ENCODE measurements at places on chromosomes 13 and 19.

DNA sequence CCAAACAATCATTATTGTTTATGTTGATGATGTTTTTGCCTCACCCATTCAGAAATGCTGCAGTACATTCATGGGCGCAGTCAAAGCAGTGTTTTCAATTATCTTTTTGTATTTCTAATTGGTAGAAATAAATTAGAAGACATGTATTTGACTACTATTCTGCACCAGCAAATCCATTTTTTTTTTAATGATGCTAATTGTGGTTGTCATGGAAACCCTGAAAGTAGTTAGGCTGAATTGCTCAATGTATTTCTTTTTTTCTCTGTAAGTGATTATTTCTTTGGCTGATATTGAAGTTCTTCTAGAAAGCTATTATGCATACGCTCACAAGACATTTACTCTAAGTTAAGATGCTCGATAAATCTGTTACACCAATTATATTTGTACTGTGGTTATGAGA is 101.2 kb downstream of the RFC3 start:
- no peak for DNase-seq

- no peak for DNase-seq
Measured at GRCh38 chr19:5062799-5063198, 93.9 kb downstream of the KDM4B start.

- DNase-seq: peak; percentile 37
Measured at GRCh38 chr19:12733369-12734214, 892 bp downstream of the TRIR start.

DNA sequence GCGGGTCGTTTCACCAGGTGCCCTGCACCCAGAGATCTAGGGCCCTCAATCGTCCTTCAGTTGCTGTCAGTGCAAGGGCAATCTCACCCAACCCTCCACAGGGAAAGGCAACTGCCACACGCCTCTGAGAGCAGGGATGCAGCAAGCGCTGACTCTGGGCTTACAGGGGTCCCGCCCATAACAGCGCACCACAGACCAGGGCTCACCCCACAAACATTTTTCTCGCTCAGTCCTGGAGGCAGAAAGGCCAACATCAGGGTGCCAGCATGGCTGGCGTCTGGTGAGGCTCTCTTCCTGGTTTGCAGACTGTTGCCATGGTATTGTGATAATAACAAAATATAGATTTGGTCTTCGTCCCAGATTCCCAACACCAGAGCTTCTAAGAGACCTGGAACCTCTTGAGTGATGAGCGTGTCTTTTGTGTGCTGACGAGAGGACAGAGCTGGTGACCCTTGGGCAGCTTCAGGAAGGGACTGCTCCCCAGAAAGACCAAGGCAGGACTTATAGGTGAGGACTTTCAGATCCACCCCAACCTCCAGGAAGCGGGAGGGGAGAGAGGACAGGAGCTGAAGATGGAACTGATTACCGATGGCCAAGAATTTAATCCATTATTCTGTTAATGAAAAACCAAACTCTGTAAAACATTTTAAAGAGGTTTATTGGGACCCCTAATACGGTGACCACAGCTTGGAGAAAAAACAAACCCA is 51.3 kb downstream of the C13orf46 start:
- no peak for DNase-seq

- no peak for DNase-seq
Measured at GRCh38 chr19:38736036-38736412, 8.2 kb downstream of the CAPN12 start.

DNA sequence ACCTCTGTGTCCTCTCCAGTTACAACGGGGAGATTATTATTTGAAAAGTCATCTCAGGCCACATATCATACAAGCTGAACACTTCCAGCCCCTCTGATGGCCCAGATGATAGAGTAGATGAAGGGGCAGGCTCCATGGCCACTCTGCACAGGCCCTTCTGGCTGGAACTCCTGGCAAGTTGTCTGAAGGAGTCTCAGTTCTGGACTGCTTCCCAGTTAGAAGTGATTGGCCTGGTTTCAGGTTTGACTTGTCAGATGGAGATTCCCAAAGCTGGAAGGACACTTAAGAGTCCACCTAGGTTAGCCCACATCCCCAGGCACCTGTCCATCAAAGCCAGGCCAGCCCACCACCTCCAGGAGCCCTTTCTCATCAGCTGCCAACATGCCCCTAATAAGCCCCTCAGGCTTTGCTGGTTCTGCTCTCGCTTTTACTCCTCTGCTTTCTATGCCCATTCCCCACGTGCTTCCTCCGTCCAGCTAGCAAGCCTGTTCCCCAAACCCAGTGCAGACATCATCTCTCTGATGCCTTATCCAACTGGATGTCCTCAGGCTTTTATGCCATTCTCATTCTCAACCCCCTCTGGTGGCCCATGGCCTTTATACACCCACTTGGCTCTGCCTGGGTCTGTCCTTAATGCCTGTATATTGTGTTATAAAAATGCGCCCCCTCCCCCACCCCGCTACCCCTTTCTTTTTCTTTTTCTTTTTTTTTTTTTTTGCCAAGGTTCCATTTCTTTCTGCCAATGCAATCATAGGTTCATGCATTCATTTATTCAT is 56.5 kb downstream of the HSPH1 start:
- peak; percentile 12 for DNase-seq

DNA sequence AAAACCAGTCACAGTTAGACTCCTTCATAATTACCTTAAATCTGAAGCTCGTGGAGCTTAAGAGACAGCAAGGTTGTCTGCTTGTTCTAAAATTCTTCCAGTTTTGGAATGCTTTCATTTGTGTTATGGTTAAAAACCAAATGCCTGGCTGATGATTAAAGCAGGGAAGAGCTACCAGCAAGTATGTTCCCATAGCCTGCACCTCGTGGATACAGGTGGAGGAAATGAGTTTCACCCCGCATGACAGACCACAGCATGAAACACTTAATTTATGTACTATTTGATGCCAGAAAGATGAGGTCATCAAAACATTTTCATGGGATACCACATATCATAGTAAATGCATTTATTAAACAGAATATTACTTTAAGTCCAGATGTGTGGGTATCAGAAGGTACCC is 416 bp upstream of the DOCK9 start:
- no peak for DNase-seq

DNA sequence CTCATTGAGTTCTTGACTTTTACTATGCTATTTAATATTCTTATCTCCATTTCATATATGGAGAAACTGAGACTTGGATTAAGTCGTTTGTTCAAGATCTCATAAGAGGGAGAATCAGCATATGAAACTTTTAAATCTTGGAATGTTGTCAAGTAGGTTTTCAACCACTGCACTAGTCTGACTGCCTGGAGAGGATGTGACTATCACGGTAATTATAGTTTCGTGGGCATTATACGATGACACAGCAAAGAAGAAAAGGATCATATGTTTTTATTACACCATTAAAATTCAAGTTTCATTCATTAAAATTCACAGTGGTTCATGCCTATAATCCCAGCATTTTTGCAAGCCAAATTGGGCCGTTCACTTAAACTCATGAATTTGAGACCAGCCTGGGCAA is 555.2 kb downstream of the SLITRK1 start:
- no peak for DNase-seq

- DNase-seq: peak; percentile 61
Measured at GRCh38 chr13:74575729-74576125, 441.5 kb upstream of the KLF12 start.

DNA sequence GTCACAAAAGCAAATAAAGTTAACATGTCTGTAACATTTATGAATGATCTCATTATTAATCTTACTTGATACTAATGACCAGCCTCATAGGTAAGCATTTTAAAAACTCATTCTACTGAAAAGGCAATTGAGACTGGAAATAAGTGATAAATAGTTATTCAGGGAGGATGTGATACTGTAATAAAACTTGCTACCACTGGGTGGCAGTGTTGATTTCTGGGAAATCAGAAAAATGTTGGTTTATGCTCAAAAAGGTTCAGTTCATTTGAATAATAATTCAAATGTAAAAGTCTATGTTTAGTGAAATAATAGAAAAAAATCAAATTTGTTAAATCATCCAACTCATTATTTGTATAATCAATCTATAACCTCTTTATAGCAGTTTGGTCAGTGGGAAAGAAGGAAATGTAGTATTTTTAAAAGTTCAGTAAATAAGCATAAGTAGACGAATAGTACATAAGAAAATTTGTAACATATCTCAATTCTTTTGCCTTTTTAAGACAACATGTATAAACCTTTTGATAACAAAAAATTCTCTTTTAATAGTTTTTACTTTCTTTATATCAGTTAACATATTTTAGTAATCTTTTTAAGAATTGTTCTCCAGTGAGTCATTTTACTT is 9.6 kb downstream of the ABHD13 start:
- DNase-seq: peak; percentile 52

DNA sequence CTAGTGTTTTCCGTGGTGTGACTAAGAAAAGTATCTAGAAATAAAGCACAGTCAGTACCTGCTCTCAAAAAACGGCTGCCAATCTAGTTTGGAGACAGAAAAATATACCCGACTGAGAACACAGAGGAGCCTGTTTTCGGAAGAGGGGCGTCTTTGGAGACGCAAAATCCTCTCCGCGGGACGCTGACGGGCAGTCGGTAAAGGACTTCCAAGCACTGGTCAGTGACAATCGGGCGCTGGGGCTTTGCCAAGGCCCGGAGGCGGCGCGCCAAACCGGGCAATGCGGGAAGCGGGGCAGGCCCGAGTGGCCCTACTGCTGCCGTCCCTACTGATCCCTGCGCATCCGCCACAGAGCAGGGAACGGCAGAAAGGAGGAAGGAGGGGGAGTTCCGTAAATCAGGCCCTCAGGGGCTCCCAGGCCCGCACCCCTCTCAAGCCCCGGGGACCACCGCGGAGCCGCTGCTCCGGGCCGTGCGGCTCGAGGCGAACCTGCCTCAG is 588 bp upstream of the DPY19L3 start:
- DNase-seq: peak; percentile 47

DNA sequence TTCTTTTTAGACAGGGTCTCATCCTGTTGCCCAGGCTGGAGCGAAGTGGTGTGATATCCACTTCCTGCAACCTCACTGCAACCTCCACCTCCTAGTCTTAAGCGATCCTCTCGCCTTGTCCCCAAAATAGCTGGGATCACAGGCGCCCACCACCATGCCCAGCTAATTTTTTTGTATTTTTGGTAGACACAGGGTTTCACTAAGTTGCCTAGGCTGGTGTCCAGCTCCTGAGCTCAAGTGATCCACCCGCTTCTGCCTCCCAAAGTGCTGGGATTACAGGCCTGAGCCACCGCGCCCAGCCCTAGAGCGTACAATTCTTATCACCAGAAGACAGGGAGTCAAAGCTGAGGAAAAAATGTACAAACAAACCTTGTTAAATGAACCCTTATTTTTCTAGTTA is 4.5 kb upstream of the ELOF1 start:
- DNase-seq: no peak

DNA sequence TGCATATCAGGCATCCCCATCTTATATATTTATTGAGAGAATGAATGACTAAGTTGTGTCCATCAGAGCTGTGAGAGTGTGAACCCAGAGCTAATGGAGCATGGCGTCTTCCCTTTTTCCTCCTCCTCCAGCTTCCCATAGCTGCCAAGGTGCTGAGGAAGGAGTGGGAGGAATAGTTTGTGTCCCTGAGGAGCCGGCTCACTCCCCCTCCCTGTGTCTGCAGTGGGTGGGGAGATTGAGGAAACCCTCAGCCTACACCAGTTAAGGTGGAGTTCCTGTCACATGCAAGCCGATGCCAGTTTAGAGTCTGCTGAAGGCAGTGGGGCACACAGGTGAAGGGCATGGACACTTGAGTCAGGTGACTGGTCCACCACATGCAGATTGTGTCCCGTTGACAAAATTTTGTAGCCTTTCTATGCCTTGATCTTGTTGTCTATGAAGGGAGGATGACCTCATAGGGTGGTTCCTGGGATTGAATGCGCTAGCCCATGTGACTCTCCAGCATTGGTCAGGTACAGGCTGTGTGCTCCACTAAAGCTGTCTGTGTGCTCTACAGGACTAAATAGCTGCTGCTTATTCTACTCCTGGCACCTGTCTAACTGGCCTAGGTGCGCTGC is 47.6 kb upstream of the GPI start:
- no peak for DNase-seq

GRCh38 chr19:19591133-19591825 is 27.2 kb downstream of the PBX4 start:
- peak; percentile 9 for DNase-seq

- DNase-seq: no peak
Measured at GRCh38 chr19:1026783-1027649, 608 bp downstream of the CNN2 start.

GRCh38 chr13:114122591-114123211 is 9.7 kb downstream of the RASA3 start:
- no peak for DNase-seq

- DNase-seq: no peak
Measured at GRCh38 chr13:113782472-113782871, 23.4 kb downstream of the TMEM255B start.

GRCh38 chr13:74171641-74172040 is 37.4 kb upstream of the KLF12 start:
- DNase-seq: no peak

GRCh38 chr13:58134012-58134411 is 502.5 kb downstream of the PCDH17 start:
- DNase-seq: no peak

- DNase-seq: no peak
Measured at GRCh38 chr19:13669780-13670355, 94.5 kb upstream of the MRI1 start.

GRCh38 chr19:21482863-21483276 is 22.5 kb upstream of the ZNF429 start:
- DNase-seq: peak; percentile 23

GRCh38 chr13:28490061-28490460 is 4.9 kb downstream of the FLT1 start:
- no peak for DNase-seq

DNA sequence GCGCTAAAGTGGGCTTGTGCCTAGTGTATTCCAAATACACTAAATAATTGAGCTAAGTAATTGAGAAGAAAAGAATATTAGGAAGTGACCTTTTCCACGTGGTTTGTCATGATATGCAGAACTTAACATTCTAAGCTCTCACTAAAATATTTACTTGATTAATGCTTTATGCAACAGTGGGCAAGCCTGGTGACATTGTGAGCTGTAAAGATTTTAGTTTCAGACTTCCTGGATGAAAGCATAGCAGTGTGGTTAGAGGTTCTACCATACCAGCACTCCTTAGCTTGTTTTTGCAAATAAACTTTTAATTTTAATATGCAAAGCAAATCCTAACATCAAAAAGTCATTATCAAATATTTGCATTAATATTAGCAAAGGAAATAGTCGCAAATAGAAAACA is 1065.1 kb upstream of the SPRY2 start:
- DNase-seq: no peak

DNA sequence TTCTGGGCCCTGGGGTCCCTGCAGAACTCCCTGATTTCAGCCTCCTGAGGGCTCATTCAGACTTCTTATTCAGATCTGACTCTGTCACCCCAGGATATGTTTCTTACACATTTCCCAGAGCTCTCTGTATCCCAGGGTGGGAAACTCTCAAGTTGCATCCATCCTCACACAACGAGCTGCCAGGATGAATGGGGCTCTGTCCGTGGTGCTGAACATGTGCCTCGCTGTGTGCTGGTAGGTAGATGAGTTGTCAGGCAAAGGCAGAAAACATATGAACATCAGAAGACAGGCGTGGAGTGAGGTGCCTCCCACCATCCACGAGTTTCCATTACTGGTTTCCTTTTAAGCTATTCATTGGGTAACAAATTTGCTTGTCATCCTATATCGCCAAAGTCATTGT is 11.4 kb upstream of the IGFL1 start:
- DNase-seq: no peak

Data from pons (tissue), 1 donor.